ENCODE measurements at places on chromosomes 6 and 20. TPM values are rescaled to one million over a fixed set of nuclear protein-coding genes. Genes with fewer than 3 reads are reported as not detected.
A peak's percentile ranks its signal among the peaks of the same experiment; 100 is the strongest.

DNA sequence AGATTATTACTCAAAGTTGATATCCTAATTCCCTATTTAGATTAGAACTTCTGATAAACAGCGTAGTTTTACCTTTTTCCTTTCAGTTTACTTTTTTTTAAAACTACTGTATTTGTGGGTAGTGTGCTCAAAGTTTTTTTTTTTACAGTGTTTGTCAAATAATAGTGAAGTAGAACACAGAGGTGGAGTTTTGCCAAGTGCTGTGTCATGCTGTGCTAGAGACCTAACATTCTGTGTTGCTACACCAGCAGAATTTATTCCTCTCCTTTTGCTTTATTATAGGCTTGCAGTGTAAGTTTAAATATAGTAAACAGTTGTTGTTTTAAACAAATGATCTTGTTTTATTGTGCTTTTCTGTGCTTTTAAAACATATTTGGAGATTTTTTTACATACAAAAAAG lies 125.4 kb downstream of the HIVEP1 start:
- DNase-seq, result no peak

DNA sequence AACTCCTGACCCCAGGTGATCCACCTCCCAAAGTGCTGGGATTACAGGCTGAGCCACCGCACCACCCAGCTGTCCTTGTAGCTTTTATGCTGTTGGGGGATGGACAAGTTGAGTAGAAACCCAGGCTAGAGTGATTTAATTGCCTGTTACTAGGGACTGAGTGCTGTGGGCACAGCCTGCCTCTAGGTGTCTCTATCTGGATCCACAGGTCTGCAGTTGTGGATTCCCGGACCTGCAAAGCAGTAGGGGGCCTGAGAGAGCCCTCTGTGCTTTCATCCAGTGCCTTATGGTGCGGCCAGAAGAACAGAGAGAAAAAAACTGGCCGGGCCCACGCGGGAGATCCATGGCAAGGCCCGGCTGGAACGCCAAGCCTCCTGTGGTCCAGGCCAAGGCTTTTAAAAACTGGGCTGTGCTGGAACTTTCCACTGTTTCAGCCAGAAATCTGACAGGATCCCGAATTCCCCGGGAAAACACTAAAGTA lies 5.2 kb downstream of the SIRPA start:
- DNase-seq, result no peak

DNA sequence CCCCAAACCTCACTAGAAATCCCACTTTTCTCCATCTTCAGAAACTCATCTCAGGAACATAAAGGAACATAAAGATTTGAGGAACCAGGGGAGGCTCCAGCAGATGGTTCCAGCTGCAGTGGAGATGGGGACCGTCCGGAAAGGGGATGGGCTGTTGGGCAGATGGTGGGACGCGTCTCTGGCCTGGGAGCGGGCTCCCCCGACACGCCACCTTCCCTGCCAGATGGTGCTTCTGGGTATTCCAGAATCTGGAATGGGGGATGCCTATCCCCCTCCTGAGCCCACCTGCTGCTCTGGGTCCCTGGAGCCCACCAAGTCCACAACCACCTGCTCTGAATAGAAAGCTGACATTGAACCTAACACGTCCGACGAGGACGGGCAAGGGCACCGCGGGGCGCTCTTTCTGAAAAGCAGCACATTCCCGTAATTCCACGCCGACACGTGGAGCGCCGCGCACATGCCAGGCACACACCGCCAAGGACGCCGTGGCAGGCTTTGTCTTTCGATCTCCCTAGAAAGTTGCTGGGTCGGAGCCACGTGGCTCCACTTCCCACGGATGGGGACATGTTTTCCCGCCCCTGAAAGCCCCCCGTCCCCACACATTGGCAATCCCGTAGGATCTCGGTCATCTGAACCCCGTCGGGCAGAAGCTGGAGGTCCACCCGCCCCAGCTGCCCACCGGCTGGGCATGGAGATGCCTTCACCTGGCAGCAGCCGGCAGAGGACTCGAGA lies 27.3 kb downstream of the SLC2A4RG start:
- DNase-seq, result no peak

DNA sequence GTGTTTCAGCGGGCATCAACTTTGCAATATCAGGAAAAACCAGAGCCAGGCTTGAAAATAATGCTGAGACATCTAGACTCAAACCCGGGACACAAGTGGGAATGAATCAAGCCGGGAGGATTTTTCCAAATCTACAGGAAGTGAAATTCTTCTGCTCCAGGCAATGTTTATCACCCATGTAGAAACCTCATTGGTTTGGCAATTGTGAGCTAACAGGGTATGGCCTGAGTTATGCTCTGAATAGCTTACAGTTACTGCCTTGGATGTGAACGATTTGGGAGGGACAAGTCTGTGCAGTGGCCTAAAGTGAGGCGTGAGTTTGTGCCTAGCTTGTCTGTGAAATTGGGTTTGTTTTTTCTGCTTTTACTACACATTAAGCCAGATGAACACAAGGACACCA lies 87.4 kb downstream of the PCSK2 start:
- DNase-seq, result no peak

GRCh38 chr6:71444222-71444621 lies 155.6 kb downstream of the OGFRL1 start:
- DNase-seq, result no peak

DNA sequence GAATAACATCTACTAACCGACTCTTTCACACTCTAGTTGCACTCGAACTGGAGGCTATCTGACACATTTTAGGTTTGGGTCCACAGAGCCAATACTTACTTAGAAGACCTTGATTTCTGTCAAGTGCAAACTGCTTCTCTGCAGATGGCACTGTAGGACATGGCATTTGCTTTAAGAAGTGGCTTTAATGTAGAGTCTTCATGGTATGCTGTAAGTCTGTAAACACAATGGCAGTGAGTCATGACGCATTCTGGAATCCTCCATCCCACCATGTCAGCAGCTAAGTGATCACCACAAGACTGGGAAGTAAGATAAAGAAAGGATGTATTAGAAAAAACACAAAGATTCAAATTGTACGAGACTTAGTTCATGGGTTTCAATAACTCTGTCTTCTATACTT lies 377.0 kb upstream of the NOX3 start:
- DNase-seq, result no peak

- no peak for DNase-seq
Observed at GRCh38 chr20:48193627-48194425, 408.5 kb upstream of the SULF2 start.

The MDC1 gene
- 20.8 TPM for total RNA-seq

DNA sequence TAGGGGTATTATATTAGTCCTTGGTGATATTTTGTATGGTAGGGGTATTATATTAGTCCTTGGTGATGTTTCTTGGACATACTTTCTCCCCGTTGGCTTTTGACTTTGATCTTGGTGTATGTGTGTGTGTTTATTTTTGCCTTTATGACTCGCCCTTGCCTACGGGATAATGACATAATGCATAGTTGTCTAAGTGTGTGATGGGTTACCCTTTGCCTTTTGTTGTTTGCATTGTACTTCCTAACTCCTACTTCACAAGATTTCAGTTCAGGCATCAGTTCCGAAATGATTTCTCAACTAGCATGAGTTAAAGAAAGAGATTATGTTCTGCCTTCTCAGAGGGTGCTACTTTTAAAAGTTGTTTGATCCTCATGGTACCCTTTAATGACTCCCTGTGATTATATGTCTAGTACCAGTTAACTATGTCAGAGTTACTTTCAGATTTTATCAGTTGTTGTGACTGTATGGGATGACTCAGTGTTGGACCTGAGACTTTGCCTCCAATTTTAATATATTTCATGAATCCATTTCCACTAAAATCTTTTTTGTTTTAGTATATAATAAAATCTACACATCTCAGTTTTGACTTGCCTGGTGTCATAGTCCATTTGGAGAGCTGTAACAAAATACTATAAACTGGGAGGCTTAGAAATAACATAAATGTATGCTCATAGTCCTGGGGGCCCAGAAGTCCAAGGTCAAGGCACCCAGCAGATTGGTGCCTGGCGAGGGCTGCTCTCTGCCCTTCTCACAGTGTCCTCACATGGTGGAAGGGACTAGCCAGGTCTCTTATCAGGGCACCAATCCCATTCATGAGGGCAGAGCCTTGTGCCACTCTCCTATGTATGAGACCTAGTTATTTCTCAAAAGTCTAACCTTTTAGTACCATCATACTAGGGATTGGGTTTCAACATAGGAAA lies 34.1 kb downstream of the CDYL start:
- no peak for DNase-seq

The MEI4 gene
- not detected for total RNA-seq

DNA sequence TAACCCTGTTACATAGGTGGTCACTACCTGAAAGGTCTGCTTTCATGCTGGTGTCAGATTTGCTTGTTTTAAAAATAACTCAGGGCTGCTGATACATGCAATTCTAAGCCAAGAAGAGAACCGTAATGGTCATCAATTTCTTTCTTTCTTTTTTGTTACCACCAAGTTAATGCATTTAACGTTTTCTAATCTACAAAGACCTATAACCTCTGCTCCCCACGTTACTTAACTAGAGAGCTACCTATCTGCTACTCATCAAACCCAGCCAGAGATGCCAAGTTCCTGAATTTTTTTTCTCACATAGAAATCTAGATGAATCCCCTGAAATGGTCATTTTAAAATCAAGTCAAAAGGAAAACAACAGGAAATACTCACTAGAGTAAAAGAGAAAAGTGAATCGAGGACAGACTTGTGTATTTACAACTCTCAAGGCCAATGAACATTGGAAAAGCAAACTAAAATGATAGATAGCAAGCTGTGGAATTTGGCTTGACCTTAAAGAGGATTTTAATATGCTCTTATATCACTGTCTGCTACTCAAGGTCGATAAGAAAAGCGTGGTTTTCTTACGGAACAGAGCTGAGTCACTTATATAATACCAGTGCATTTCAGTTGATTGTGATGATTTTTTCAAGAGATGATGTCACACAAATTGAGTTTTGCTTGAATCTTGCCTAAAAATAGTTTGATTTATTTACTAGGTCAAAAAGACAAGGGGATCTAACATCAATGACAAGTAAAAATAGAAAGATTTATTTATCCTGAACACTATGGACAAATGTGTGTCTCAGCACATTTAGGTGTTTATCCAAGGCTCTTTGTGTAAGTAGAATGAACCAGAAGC lies 67.9 kb downstream of the SGK1 start:
- no peak for DNase-seq

GRCh38 chr6:54716877-54717276 lies 129.7 kb upstream of the FAM83B start:
- no peak for DNase-seq

The ARFGEF2 gene
- 34.2 TPM for total RNA-seq

The DEF6 gene
- 57.9 TPM for total RNA-seq

DNA sequence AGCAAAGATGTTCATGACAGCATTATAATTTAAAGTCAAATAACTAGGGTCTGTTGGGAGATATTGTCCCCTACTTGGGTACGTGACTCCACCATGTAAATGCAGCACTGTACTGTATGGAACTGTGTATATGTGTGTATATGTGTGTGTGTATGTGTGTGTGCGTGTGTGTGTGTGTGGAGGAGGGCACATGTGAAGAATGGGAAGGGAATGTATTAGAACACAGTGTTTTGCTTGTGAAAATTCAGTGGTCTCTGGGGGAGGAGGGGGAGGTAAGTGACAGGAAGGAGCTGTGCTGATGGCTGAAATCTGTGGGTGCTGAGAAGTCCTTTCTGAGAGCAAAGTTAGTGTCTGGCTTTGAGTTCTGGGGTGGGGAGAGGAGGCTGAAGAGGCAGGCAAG lies 23.9 kb upstream of the VEGFA start:
- no peak for DNase-seq

The SRF gene
- total RNA-seq, result 30.0 TPM

GRCh38 chr6:138734585-138734984 lies 39.0 kb upstream of the CCDC28A start:
- no peak for DNase-seq

DNA sequence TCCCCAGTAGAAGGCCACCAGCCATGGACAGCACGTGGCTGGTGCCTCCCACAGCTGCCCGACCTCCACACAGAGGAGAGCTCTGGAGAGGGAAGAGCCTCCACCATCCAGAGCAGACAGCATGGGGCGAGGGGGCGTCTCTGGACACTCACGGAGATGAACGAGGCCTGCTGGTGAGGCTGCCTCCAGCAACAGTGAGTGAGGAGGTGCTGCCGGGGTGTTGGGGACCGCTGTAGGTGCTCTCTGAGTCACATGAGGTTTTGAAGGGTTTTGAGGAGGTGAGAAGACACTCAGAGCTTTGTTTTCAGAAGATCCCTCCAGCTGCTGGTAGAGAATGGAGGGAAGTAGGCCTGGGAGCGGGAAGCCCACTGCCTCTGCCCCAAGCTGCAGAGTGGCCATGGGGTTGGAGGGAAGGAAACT lies 65.6 kb downstream of the THBS2 start:
- DNase-seq, result no peak

- no peak for DNase-seq
Observed at GRCh38 chr20:56443654-56444540, 24.5 kb upstream of the RTF2 start.

- no peak for DNase-seq
Observed at GRCh38 chr6:130065609-130066156, 47.3 kb downstream of the L3MBTL3 start.

The FERMT1 gene
- 0.79 TPM for total RNA-seq

The CLPSL1 gene
- total RNA-seq, result not detected

GRCh38 chr6:146884728-146885127 lies 286.0 kb downstream of the ADGB start:
- DNase-seq, result no peak

DNA sequence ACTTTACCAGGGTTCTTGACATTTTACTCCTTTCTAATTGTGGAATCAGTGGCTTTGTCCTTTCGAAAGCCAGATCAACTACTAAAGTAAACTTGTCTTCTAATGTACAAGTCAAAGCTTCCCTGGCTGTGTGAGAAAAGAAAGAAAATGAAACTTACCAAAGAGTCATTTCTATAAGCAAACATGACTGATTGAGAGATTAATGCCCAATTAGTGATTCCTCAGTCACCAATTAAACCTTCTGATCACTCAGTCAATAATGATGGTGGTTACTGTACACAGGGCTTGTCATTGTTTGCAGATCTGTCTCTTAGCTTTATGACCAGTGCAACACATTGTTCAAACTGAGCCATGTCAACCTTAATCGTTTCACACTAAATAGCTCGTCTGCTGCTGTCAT lies 1168.4 kb upstream of the CITED2 start:
- DNase-seq, result no peak

The ALDH8A1 gene
- total RNA-seq, result 1.1 TPM

DNA sequence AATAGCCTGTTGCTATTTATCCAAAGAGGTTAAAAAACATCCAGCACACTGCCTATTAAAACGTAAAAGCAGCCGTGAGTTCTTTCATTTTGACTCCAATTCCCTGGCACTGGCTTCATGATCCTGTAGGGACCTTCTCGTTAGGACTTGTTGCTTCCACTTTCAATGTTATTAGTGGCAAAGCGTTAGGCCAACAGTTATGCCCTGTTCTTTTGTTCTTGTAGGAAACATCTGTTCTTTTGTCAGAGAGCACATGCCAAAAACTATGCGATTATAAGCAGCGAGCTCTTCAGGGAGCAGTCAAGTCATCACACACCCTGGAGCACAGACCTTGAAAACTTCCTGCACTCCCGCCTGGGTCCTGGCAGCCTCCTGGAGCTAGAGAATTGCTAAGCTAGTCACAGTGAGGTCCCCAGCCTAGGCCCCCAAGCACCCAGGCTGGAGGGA lies 609.5 kb upstream of the ARID1B start:
- DNase-seq, result peak; percentile 75

- DNase-seq, result peak; percentile 80
Observed at GRCh38 chr20:19889011-19889953, 127.9 kb upstream of the NAA20 start.

The LGSN gene
- 0.46 TPM for total RNA-seq

GRCh38 chr6:63636518-63637021 lies 968 bp downstream of the PHF3 start:
- peak; percentile 87 for DNase-seq
